ENCODE measurements at places on chromosomes 2 and 18.
A peak's percentile ranks its signal among the peaks of the same experiment; 100 is the strongest.

- DNase-seq: peak; percentile 66
Measured at GRCh38 chr18:23967321-23968089, 47.0 kb upstream of the TTC39C start.

DNA sequence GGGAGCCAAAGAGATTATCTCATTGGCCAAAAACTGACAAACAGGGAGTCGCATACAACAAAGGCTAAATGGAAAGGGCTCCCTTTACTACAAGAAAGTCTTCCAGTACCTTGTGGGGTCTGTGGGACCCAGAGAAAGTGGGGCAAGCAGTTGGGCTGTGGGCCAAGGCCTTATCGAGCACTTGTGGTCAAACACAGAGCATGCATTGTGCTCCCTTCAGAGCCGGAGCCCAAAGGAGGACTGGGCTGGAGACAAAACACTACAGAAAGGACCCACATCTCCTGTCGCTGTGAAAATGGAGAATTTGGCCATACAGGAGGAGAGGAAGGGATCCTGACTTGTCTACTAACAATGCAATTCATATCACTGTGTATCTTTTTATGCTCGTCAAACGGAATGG is 37.1 kb upstream of the SLC1A4 start:
- no peak for DNase-seq

GRCh38 chr2:55269645-55269990 is 587 bp upstream of the MTIF2 start:
- DNase-seq: no peak

DNA sequence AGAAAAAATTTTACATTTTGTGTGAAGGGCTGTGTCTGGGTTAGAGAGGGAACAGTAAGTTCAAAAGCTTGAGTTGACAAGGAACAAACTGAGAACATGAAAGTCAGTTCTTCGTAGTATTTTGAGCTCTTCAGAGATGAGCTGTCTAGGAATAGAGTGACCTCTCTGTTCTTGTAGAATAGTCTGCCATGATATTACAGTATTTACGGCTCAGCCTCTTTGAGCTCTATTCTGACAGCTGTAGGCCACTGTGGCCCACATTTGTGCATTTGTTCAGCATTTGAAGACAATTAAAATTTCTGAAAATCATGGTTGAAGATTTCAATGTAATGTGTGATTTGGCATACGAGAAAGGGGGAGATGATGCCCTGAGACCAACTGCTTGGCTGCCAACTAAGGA is 172.8 kb downstream of the MGAT5 start:
- no peak for DNase-seq

DNA sequence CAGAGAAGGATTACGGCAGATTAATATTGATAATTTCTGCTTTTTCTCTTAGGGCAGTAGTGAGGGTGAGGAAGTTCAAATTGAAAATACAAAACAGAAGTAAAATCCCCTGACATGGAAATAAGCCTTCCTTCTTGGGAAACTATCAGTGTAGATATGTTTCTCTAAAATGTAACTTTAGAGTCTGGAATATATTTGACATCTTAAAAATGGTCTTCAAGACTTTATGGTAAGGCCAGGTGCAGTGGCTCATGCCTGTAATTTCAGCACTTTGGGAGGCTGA is 33.0 kb downstream of the INPP5D start:
- DNase-seq: no peak

- DNase-seq: no peak
Measured at GRCh38 chr18:62643181-62643580, 72.2 kb upstream of the PHLPP1 start.

DNA sequence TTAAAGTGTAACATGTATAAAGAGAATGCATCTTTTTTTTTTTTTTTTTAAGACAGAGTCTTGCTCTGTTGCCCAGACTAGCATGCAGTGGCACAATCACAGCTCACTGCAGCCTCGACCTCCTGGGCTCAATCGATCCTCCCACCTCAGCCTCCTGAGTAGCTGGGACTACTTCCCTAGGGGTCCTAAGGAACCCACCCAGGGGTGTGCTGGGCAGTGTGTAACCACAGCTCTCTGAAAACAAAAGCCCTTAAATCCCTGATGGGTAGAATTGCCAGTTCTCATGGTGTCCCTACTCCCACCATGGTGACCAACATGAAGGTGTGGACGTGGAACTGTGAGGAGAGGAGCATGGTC is 105.6 kb upstream of the ST3GAL5 start:
- DNase-seq: no peak

GRCh38 chr18:73979742-73980141 is 167.9 kb downstream of the FBXO15 start:
- DNase-seq: no peak

- DNase-seq: no peak
Measured at GRCh38 chr2:64210816-64211215, 66.6 kb upstream of the PELI1 start.

DNA sequence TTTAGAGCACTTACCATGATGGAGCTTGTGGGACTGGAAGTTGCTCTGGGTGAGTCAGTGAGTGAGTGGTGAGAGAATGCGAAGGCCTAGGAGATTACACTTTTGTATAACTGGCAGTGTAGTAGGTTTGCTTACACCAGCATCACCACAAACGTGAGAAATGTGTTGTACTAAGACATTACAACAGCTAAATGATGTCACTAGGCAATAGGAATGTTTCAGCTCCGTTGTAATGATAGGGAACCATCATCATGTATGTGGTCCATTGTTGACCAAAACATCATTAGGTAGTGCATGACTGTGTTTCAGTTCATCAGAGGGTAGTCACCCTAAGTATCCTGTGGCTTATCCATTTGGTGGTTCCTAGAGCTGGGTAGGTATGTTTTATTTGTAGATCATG is 11.9 kb downstream of the ZNF407 start:
- DNase-seq: no peak

DNA sequence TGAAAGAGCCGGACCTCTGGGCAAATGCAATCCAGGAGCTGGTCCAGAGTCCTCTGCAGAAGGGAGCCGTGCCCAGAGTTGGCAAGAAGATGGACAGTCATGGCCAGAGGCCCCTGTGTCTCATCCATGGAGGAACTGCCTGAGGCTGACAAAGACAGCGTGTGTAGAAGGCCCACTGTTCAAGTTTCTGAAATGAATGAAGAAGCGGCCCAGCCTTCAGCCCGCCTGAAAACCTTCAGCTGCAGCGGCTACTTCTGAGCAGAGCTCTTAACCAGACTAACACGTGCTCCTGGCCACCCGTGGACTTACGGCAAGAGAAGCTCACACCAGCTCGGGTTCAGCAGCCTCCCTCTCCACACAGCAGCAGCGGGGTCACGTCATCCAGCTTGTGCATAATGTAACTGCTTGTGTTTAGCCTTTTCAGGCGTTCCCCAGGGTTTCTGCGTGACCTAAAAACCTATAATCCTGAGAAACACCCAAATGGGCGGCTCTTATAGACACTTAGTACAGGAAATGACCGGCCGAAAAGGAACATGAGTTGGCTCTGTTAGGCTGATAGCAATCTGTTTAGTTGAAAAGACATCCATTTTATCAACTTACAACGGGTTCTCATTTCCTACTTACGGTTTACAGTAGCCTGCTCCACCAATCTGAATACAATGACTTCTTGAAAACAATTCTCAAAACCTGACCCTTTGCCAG is at the start of gene FAM124B:
Gene FAM124B, minus strand, starts transcription at position 467 of the 702 bp plus-strand sequence. Its CDS starts 339 bp downstream, at position 128.
- DNase-seq: peak; percentile 22

DNA sequence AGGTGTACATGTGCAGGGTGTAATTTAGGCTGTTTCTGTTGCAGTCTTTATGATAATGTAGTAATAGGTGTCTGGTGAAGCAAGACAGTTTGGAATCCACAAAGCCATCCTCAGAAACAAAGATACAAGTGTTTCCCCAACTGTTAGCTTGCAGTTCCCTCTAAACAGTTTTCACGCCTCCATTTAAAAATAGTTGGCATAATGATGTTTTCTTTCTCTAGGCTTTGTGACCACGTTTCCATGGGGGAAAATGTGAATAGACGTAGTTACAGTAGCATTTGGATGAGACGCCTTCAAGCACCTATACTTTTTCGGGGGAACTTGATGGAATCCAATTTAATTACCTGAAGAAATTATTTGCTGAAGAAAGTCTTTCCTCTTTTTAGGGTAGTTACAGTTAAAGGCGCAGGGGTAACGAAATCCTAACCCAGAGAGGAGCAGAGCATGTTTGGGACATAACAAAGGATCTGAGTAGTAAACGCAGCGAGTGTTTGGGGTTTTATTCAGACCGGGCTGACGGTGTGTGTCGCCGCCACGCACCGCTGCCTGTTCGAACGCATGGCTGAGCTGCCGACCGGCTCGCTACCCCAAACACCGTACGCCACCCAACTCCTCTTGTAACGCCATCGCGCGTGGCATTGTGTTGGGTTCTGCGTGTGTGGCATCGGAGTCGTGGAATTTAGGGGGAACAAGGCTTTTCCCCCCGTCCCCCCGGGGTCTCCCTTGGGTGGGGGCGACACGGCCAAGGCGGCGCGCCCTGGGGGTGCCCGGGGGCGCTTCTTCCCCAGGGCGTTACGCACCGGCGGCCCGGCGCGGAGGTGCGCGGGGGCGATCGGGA is 681 bp upstream of the NRP2 start:
- no peak for DNase-seq

DNA sequence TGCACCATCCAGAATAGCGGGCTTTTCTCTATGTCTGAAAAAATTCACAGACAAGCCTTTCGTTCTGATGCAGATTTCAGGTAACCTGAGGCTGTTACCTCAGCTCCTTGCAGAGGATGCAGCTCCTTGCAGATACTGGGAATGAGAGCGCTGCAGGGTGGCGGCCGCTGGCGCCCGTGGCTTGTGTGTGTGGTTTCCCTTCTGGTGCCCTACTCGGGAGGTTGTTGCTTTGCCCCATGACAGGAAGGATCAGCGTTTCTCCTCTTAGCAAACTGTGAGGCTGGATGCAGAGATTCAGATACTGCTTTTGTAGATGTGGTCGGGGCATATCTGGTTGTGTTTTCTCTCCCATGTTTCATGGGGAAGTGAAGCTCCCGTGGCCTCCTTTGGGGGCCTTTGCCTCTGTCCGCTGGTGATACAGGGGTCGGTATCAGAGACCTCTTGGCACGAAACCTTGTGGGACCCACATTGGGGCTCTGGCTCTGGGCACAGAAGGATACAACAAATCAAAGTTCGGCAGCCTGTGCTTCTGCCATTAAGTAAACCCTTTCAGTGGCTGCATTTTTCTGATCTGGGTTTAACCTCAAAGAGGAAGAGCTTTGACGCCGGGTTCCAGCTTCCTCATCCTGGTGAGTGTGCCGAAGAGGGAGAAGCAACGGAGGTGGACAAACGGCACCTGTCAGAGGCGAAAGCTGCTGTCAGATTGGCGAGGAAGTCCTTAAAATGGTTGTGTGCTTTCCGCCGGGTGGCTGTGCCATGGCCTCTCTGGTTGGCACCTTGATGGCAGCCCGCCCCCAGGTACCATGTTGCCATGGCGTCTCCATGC is 127.8 kb downstream of the MBP start:
- DNase-seq: no peak

DNA sequence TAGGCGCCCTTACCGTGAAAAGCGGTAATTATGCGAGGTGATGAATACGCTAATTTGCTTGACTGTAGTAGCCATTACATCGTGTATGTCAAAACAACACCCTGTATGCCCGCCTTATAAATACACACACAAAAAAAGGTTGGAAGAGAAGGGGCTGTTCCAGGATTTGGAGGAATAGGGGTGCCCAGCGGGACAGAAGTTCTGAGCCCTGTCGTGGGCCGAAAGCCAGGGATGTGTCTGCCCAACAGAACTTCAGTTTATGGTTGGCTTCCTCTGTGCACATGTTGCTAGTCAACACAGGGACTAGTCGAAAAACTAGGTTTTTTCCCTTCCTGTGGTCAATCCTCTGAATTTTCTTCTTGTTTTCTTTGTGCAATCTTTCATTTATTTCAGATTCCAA is 182.5 kb downstream of the ACKR3 start:
- no peak for DNase-seq

GRCh38 chr2:36770542-36771287 is 74.2 kb downstream of the VIT start:
- DNase-seq: peak; percentile 7

DNA sequence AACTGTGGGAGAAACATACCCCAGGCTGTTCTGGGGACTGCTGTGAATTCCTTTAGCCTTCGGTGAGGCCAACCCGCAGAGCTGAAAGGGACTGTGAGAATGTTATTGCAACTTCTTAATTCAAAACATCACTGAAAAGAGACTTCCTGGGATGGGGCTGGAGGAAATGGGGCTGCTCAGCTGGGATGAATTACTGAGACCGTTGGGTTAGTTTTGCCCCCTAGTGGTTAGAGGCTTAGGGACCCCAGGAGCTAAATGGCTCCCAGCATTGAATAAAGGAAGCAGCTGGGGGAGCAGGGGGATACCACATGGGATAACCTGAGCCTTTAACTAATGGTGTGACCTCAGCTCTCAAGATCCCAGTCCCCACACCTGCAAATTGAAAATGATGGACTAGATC is 941.1 kb upstream of the FANCL start:
- no peak for DNase-seq

DNA sequence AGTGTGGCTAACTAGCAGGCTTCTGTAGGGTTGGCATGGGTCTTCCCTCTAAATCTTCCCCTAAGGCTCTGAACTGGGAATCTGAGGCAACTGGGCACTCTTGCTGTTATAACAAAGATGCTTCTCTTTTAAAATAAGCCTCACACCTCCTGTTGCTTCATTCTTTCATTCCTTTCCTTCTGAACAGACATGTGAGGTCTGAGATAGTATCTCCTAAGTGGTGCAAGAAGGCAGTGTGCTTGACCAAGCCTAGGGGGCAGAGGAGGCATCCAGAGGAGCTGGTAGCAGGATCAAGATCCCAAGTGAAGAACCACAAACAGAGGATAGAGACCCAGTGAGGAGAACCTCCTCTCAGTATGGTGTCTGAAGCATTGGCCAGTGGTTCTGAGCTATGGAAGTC is 90.9 kb downstream of the TTC27 start:
- DNase-seq: no peak

DNA sequence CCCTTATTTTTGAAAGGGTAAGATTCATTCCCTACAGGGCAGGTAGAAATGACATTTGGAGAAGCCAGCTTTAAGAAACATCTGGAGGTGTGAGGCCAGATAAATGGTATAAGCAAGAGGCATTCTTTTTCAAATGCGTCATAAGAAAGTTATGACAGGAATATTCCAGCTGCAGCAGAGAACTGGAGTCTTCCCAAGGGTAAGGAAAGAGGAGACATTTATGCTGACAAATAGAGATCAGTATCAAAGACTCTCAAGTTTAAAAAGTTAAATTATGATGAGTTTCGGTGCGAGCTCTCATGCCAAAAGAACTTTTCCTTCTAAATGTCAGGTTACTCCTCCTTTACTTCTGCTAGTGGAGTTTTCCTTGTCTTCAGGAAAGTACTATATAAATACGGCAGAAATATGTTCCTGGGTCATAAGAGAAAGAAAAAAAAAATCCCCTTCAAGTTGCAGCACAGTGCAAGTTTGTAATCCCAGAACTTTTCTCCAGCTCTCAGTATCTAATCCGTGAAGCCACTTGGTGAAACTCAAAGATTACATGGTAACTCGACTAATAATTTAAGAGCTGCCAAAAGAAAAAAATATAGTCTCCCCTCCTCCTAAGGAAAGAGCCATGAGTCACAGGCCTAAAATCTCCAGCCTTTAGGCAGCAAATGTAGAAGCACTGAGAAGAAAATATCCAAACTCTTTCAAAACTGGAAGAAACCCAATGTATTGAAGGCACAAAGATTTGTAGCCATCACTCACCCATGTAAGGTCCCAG is 428.1 kb downstream of the MEIS1 start:
- no peak for DNase-seq

- DNase-seq: no peak
Measured at GRCh38 chr2:188065386-188065785, 226.3 kb upstream of the GULP1 start.

GRCh38 chr2:155372969-155373368 is 674.5 kb downstream of the KCNJ3 start:
- no peak for DNase-seq
